ENCODE measurements at places on chromosomes 12 and 14.

GRCh38 chr12:76260390-76260748, 87.8 kb downstream of the BBS10 start:
- DNase-seq, result no peak

- DNase-seq, result no peak
Measured at GRCh38 chr12:14427929-14428328, 62.4 kb downstream of the ATF7IP start.

- DNase-seq, result no peak
Measured at GRCh38 chr12:62886796-62887195, 48.2 kb downstream of the PPM1H start.

GRCh38 chr14:105299654-105300541, 903 bp downstream of the BRF1 start:
- DNase-seq, result no peak
